ENCODE measurements at places on chromosomes 1 and 21.

DNA sequence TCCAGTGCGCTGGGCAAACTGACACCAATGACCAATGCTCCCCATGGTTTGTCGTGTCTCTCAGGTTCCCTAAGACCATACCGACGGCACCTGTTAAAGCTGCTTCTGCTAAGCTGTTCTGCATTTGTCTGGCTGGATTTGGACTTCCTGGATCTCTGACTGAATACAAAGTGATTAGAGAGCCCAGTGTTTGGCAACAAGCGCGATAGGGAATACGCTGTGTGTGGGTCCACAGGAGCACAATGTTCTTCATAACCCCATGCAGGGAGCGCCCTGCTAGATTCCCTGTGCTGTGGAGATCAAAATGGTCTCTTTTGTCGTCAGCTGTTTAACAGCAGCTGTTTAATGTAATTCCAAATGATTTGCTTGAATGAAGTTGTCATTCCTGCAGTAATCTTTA lies 26.0 kb upstream of the ESRRG start:
- DNase-seq = no peak

DNA sequence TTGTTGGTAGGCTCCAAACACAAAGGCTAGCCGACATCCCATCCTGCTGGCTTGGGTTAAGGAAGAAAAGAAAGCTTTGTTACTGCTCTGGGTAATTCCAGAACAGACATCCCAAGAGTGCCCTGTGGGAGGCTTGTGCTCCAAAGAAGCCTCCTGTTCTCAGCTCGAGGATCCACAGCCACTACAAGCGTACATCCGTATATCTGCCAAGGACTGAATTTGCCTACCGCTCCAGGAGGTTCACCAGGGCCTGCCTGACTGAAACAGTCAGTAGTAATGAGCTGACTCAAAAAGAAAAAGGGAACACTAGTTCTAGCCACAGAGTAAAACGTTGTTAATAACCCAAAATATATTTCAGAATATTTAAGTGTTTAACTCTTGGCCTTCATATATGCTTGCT lies 24.8 kb upstream of the MUTYH start:
- no peak for DNase-seq

DNA sequence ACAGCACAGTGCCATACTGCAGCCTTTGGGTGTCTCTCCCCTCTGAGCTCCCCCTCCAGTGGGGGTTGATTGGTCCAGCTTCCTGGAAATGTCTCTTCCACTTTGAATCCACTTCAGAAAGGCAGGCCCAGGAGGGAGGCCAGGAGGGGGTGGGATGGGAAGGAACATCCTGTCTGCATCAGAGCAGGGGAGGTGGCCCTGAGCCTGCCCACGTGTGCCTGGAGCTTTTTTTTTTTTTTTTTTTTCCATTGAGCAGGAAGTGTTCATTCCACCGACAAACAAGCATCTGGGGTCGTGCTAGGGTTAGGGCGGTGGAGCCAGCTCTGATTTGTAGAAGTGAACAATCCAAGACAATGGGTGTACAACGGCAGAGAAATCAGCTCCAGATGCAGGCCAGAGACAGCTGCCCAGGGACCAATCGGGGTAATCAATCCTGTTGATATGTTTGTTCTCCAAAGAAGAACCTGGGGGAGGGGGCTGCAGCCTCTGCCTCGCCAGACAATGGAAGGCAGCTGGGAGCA lies 93.3 kb downstream of the SSBP3 start:
- DNase-seq = no peak

GRCh38 chr21:38183961-38184360 lies 72.8 kb upstream of the KCNJ15 start:
- no peak for DNase-seq

DNA sequence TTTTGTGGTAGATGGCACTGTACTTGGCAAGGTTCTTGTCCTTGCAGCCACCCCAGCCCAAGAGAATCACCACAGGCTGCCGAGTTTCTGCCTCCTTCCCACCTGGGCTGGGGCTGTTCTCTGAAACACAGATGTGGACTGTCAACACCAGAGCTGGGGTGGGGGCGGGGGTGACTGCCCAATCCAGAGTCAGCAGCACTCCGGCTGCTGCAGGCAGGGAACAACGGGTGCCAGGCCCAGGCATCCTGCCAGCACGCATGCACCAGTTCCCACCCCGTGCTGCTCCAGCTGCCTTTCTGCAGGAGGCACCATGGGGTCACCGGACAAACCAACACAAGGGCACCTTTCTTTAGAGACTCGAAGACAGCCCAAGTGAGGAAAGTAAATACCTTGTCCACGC lies 14.1 kb downstream of the TMEM53 start:
- DNase-seq = no peak

GRCh38 chr1:178536844-178537371 lies 24.0 kb downstream of the TEX35 start:
- DNase-seq = peak; percentile 40

GRCh38 chr1:37634244-37634991 lies at the start of gene RSPO1:
Gene RSPO1, minus strand, starts transcription at chr1:37634892. Its CDS starts 5,231 bp downstream, at chr1:37629661.
- no peak for DNase-seq

DNA sequence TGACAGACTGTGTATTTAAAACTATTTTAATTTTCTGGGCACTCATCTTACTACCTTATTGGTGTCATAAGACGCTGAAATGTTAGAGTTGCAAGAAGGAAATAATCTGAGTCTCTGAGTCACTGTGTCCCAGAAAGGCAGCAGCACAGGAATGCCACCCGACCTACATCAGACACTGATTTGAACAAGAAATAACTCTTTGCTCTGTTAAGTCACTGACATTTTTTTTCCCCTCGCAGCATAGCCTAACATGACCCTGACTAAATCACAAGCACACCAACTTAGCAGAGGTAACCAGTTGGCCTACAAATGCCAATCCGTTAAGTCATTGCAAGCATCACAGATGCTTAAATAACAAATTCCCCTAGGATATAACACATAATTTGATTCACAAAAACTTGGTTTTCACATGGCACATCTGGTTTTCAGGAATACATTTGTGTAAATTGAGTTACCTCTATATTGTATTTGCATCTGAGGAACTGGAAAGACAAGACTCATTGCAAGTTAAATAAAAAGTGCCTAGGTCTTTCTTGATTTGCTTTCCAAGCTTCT lies 349.1 kb downstream of the SEC16B start:
- DNase-seq = no peak

DNA sequence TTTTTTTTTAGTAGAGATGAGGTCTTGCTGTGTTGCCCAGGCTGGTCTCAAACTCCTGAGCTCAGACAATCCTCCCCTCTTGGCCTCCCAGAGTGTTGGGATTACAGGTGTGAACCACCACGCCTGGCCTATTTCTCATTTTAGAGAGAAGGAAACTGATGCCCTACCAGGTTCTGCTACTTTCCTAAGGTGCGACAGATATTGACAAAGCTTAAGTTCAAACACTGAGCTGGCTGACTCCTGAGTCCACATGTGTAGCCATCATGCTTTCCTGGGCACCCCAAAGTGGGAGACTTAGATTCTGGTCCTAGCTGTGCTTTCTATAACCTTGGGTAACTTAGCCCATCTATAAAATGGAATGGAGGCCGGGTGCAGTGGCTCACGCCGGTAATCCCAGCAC lies 5.1 kb upstream of the TMEM222 start:
- DNase-seq = no peak

DNA sequence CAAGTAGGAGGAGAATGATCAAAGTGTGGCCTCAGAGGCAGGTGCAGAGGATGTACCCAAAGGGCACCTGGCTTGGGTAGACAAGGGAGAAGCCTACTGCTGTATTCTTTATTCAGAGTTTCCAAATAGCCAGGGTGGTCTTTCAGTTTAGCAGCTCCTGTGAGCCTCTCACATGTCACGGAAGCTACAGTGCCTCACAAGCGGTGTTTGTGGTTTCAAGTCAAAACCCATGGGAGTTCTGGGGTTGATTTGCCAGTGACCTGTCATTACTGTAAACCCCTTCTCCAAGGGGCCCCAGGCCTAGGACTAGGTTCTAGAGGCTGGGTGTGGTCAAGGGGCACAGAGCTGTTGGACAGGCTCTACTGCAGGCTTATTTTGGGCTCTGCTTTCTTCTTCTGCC lies 10.2 kb upstream of the IL10 start:
- peak; percentile 73 for DNase-seq

DNA sequence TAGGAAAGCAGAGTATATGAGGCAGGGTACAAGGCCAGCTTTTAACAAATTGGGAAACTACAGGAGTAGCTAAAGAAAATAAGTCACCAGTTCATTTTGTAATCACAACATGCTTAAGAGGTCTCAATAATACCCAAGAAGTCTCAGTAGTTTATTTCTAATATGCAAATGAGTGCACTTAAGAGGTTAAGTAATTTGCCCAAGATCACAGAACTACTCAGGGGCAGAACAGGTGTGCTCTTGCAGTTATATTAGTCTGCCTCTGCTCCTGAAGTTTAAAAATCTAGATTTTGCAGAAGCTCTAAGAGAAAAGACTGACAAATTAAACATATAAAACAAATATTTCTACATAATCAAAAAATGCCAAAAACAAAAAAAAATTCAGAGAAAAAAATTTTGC lies 6.9 kb downstream of the EPS15 start:
- no peak for DNase-seq

GRCh38 chr1:89295187-89295586 lies 22.5 kb upstream of the GBP5 start:
- no peak for DNase-seq

GRCh38 chr1:51100264-51100880 lies 1.7 kb upstream of the C1orf185 start:
- no peak for DNase-seq

DNA sequence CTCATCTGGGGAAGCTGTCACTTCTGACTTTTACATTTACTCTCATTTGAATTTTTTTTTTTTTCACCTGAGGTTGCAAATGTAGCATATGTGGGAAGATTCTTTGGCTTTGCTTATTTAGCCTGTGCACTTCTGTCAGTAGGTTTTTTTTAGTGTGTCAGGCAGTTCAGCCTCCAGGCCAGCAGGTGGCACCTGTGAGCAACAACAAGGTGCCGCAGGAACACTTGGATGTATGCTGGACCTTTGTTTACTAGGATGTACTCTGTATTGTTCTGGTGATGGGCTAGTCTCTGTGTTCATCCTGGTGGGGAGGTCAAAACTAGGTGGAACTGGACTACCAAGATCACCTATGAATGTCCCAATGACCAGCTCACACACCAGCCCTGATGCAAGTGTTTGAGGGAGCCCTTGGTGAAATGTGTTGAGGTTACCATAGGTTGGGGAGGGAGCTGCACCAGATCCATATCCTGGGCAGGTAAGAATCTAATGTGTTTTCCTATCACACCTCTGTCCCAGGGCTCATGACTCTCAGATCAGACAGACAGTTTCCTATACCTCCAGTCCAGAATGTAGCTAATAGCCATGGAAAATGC lies 618.2 kb downstream of the BRINP3 start:
- DNase-seq = no peak

GRCh38 chr1:197973206-197973605 lies 56.0 kb downstream of the LHX9 start:
- DNase-seq = no peak

DNA sequence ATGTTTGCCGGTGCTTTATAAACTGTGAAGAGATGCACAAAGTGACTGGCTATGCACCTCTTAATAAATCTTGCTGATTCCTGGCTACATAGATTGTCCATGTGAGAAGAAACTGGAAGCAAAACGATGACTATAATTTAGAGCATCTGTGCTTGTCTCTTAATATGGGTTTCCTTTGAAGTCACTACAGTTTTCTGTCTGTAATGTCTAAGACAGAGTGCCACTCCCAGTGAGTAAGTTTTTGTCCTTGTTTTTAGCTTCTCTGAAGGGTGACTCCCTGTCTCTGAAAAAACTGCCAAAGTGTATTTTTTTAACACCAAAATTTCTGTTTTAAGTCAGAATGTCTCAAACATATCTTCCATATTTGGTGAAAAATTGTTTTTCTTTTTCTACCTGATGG lies 175.1 kb downstream of the FASLG start:
- no peak for DNase-seq

DNA sequence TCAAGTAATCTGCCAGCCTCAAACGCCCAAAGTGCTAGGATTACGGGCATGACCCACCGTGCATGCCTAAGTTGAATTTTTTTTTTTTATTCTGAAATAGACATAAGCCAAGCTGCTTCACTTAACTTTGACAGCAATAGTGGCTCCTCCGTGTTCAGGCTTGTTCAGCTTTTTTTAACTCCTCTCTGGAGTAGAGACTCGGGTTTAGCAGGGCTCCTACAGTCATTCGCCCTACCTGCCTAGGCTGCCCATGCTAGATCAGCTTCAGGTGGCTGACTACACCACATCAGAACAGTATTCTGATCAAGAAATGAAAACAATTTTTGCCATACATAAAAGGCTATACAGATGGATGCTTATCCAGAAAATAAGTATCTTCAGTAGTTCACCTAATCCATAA lies 14.7 kb downstream of the ARID4B start:
- no peak for DNase-seq

DNA sequence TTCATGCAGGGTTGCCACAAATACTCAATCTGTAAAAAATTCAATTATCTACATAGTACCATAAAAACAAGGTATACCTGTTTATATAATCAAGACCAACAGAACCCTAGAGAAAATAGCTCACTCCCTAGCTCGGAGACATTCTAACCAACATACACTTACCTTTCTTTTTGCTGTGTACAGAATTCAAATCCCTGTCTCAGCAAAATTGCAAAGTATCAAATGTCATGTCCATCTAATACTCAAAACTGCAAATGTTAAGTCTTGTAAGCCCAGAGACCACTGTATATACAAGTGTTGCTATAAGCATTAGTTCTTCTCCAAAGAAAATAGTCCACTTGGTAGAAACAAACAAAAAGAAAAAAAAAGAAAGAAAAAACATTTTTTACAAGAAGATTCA lies 16.2 kb upstream of the SELE start:
- DNase-seq = no peak

DNA sequence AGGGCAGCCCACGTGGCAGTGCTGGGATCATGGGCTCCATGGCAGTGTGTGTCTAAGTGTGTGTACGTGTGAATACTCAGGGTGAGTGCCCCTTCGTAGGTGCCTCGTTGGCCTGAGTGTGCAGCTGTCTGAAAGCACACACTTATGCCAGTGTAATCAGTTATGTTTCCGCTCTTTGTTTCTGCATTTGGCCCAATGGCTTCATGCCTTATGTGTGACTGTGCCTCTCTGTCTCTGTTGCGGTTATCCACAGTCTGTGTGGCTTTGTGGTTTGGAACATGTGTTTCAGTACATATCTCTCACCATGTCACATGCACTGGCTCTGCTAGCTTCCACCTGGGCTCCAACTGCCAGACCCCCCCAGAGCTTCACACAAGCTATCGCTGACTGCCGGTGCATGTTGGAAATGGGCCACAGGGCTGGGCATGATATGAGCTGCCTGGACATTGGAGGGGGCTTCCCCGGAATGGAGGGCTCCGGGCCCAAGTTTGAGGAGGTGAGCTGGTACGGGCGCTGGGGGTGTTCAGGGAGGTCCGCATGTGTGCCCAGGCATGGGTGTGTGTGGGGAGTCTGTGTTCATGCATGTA lies 70.3 kb upstream of the TINAGL1 start:
- peak; percentile 60 for DNase-seq

DNA sequence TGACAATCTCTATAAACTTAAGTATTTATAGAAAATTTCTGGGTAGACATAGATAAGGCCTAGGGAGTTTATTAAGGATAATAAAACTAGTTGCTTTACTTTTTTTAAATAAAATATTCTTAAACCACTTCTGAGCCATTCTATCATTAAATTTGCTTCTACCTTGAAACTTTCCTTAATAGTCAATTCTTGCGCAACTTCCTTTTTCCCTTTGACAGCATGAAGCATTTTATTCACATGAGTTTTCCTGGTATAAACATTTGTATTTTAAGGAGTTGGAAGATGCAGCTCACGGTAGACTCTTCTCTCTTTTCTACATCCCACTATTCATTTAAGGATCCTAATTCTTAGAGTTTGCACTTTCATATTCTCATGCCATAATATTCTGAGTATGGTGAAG lies 75.8 kb upstream of the DPH5 start:
- DNase-seq = no peak
